HFF-Myc (cell line): ENCODE measurements at places on chromosomes 5 and 9.

DNA sequence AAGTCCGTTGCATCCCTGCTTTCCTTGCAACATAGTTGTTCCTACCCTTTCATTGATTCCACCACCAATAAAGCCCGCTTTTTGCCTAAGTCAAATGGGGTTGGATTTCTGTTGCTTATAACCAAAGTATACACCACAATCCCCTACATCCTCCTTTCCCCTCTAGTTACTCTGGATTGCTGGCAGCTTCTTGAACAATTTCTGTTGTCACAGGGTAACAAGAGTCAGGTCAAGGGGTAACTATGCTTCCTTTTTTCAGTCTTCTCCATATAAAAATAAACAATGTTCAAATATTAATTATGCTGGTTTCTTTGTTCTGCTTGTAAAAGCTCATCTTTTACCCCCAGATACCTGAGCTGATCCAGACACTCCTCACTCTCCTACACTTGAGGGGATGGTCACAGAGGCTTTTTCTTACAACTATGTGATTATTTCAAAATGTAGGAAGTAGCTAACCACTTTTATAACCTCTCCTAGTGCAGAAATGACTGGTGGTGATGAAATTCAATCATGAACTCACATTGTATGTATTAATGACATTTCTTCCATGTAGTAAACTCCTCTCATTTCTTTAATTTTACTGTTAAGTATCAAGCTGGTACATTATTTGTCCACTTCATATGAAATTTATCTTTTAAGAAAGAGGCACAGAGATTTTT, 136.5 kb downstream of the SNX18 start:
- DNase-seq, result no peak

DNA sequence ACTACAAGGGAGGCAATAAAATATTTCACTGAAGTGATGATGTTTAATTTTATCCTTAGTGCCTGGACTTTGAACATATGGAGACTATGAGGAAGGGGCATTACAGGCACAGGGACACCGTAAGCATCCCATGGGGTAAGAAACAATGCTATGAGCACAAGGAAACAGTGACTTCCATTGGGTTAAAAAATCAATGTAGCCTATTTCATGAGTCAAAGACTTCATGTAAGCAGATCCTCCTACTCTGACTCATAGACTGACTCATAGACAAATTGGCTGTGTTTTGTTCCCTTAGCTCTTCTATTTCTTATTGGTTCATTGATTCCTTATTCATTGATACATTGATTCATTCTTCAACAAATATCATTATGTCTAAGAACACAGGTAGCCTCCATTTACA, 351.0 kb downstream of the PRELID2 start:
- peak; percentile 29 for DNase-seq

DNA sequence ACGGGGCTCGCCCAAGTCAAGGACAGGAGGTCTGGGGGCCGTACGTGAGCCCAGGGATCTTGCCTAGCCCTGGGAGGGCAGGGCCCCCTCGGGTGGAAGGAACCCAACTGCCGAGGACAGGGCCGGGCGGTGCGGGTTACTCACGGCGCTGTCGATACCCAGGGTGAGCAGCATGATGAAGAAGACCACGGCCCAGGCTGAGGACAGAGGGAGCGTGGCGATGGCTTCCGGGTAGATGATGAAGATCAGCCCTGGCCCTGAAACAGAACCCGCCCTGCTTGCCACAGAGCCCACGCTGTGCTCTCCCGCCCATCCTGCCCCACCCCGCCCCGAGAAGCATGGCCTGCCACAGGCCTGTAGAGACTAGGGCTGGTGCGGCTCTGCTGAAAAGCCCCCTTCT, 34.1 kb downstream of the SLC6A3 start:
- DNase-seq, result no peak

DNA sequence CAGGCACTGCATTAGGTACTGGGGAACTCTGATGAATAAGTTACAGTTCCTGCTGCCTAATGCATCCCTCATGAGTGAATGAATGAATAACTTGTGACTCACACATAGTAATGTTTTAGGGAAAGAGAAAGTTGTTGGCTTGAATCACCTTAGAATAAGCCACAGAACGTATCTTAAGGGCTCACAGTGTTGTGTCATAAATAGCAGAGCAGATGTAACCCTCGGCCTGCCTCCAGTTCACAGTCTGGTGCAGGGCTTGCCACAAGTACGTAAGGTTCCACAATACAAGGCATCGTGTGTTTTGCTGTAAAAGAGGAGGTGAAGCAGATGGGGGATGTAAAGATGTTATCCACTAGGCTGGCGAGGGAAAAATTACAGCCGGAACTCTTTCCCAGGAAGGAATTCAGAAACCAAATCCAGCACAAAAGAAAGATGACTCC, 218.7 kb downstream of the TRPM3 start:
- DNase-seq, result peak; percentile 92

- no peak for DNase-seq
Measured at GRCh38 chr9:35774907-35775635, 16.3 kb upstream of the NPR2 start.

DNA sequence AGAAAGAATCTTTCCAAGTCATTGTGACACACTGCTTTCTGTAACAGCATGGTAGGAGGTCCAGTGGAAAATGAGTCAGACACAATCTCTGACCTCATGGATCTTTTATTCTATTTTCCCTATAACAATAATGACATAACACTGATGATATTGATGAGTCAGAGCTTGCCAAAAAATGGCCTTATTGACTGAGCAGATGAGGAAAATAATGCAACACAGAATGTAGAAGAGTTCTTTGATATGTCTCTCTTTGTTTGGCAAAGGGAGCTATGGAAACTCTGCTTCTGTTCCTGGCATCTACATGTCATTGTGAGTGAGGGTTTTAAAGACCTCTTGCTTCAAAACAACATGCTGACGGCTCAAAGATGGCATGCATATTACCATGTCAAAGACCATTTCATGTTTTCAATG, 443.1 kb upstream of the ZNF608 start:
- no peak for DNase-seq

- no peak for DNase-seq
Measured at GRCh38 chr5:29949301-29949872, 1244.1 kb upstream of the CDH6 start.

- DNase-seq, result no peak
Measured at GRCh38 chr9:74557571-74557970, 60.4 kb downstream of the RORB start.

DNA sequence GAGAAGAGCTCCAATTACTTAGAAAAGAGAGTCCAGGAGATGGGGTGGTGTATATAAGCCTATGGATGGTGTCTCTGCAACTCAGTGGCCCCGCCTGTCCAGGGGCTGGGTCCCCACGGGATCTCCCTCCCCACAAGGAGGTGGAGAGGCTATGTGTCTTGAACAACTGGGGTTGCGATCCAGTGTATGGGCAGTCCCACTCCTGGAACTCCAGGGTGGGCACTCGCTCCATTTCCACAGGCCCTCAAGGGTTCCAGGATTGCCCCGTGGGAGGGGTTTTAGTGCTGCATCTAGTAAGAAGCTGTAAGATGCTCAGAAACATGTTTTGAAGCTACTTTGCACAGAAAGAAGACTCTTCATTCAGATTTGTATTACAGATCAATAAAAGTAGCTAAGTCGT, 558 bp upstream of the SMAD5 start:
- DNase-seq, result no peak

- no peak for DNase-seq
Measured at GRCh38 chr5:180099733-180100611, 28.4 kb upstream of the RNF130 start.

DNA sequence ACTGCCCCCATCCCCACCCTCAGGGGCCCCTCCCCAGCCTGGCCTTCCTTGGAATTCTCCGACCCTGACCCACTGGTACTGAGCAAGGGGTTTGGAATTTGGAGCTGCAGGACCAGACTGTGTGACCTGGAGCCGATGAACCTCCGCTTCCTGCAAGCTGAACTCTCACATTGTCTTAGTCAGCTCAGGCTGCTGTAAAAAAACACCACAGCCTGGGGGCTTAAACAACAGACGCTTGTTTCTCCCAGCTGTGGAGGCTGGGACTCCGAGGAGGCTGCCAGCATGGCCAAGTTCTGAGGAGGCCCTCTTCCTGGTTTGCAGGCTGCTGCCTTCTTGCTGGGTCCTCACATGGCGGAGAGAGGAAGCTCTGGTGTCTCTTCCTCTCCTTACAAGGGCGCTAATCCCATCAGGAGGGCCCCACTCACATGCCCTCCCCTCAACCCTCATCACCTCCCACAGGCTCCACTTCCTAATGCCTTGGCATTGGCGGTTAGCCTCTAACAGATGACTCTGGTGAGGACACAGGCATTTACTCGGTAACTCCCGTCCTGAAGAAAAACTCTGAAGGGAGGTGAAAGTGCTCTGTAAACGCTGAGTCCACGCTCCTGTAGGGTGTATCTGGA, 42.4 kb downstream of the C5orf15 start:
- no peak for DNase-seq

- no peak for DNase-seq
Measured at GRCh38 chr9:36745977-36746376, 173.3 kb downstream of the MELK start.
